Thyroid gland (tissue), 4 donors: ENCODE measurements at places on chromosomes 2 and 18. TPM values are rescaled to one million over a fixed set of nuclear protein-coding genes. Genes with fewer than 3 reads are reported as not detected.

- DNase-seq: no peak
Measured at GRCh38 chr2:47056374-47056773, 98.7 kb downstream of the STPG4 start.

CLEC4F gene
- not detected for total RNA-seq

AGXT gene
- total RNA-seq: not detected

DNA sequence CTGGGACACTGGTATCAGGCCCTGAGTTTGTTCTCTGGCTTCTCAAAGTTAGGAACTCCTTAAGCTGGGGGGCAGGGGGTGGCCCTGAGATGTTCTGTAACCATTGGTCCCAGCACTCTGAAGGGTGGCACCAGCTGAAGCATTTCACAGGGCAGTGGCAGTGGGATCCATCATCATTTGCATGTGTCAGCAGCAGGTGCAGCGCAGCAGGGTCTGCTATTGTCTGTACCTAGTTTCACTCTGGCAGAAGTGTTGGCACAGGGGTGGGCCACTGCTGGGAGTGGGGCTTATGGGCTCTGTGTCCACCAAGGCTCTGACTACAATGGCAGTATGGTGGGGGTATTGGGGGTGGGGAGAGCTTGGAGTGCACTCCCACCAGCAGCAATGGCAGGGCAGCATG is 460.4 kb upstream of the ZNF804A start:
- DNase-seq: no peak

CD8B2 gene
- not detected for total RNA-seq

DNA sequence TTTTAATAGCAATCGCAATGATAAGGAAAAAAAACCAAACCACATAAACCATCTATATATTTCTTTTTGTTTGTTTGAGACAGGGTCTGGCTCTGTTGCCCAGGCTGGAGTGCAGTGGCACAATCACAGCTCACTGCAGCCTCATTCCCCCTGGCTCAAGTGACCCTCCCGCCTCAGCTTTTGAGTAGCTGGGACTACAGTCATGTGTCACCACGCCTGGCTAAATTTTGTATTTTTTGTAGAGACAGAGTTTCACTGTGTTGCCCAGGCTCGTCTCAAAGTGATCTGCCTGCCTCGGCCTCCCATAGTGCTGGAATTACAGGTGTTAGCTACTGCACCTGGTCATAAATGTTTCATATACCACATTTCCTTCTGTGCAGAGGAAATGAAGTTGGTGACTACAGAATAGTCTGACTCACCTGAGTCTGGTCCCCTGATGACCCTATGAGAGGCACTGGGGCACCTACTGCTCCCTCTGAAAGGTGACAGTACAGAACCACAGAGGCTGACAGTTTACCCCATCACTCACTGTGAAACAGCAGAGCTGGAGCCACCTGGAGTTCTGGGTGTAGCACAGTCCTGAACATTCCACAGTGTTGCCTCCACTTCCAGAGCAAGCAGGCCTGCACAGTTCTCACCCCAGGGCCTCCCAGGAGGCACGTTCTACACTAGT is 183.7 kb upstream of the PXDN start:
- peak; percentile 79 for DNase-seq

DNA sequence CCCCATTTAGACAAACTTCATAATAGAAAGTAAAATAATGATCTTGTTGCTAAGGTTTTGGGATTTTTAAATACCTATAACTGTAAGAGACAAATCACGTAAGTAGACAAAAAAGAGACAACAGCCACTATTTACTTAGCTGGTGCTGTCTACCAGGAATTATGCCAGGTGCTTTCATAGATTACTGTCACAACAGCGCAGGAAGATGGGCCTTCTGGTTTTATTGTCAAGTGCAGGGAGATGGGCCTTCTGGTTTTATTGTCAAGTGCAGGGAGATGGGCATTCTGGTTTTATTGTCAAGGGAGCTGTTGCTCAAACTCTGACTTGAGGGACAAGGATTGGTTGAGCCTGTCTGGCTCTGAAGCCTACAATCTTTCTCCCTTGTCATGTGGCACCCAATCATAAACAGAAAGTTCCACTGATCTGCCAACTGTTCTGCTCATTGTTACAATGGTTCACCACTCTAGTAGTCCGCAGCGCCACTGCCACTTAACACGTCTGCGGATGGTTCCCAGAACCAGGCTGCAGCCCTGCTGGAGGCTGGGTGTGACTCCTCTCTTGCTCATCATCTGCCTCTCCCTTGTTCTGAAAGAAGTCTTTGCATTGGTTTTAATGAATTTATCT is 95.0 kb downstream of the RNF144A start:
- DNase-seq: no peak

NAB1 gene
- total RNA-seq: 64.1 TPM

GRCh38 chr2:71563872-71564271 is 110.5 kb downstream of the DYSF start:
- DNase-seq: no peak

- DNase-seq: no peak
Measured at GRCh38 chr2:10753876-10754275, 32.4 kb downstream of the ATP6V1C2 start.

GRCh38 chr2:99780276-99780675 is 290.5 kb upstream of the REV1 start:
- DNase-seq: no peak

- no peak for DNase-seq
Measured at GRCh38 chr2:1091895-1092585, 141.4 kb downstream of the SNTG2 start.

- no peak for DNase-seq
Measured at GRCh38 chr2:222451224-222451674, 26.9 kb downstream of the SGPP2 start.

DNA sequence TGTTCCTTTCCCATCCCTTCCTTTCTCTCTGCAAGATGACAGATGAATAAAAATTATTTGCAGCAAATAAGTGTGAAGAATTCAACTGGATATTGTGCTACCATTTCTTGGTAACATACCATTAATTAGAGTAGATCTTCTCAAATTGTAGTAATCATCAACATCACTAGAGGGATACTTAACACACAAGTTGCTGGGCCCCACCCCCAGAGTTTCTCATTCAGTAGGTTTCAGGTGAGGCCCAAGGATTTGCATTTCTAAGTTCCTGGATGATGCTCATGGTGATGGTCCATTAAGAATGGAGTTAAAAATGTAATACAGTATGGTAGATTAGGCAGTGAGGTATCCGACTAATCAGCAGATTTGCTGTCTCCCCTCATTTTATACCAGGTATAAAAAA is 594.0 kb downstream of the ERBB4 start:
- no peak for DNase-seq

- no peak for DNase-seq
Measured at GRCh38 chr2:177283906-177284305, 19.4 kb upstream of the NFE2L2 start.

GRCh38 chr18:35180455-35180854 is 60.4 kb upstream of the ZNF397 start:
- no peak for DNase-seq

DNA sequence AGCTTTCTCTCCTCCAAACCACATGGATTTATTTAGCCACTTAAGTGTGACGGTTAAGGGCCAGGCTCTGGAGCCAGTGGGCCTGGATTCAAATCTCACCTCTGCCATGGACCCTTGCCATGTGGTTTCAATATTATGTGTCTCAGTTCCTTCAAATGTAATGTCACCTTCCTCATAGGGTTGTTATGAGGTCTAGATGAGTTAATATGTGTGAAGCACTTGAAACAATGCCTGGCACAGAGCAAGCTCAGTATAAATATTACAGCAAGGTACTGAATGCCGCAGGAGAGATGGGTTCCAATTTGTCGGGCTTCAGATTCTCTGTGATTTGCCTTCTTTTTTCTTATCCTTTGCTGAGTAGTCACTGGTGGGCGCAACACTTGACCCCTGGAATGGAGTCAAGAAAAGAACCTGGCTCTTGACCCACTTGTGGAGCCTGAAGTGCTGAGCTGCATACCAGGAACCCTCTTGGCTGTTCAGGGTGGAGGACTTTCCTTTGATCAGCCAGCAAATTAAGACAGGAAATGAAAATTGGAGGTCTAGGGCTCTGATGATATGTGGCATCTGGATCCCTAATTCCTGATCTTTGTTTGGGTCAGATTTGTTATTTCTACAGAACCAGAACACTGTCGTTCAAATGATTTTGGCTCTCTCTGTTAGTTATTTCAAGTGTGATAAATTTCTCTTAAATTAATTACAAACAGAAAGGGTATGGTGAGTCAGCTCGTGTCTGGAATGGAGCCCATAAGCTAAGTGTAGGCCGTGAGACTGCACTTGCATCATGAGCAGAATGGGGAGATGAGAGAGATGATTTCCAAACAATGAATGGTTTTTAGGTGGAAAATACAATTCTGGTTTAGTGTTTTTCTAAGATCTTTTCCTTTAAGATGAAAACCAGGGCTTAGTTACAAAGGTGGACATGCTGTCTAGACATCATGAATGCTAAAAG is 293.0 kb downstream of the KCNS3 start:
- peak; percentile 70 for DNase-seq

POTEI gene
- total RNA-seq: not detected

EPB41L3 gene
- 27.3 TPM for total RNA-seq

ARHGAP15 gene
- 10.8 TPM for total RNA-seq
